Activated T-cell treated with anti-CD3 and anti-CD28 coated beads for 24 hours (primary cell): ENCODE measurements at places on chromosomes 3 and 15.

DNA sequence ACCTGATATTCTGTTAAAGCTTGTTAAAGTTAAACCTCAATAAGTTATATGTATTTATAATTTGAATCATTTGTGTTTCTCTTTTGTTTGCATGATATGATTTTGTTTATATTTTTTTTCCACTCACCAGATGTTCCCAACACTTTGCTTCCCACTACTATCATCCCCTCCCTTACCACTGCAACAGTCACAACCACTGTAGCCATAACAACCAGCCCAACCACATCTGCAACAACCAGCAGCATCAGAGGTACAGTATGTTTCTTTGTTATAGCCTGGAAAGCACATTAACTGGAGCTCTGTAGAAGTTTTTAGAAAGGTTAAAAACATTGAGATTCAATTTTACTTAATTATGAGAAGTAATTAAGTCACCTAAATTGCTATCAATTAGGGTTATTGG lies 1011.9 kb downstream of the VGLL3 start:
- no peak for DNase-seq

- DNase-seq: no peak
Measured at GRCh38 chr3:33807191-33807590, 8.8 kb downstream of the PDCD6IP start.

- no peak for DNase-seq
Measured at GRCh38 chr3:46711760-46712159, 5.9 kb downstream of the PRSS50 start.

GRCh38 chr3:36964817-36965216 lies 20.0 kb upstream of the TRANK1 start:
- DNase-seq: no peak

- DNase-seq: no peak
Measured at GRCh38 chr3:113297287-113297686, 85.9 kb downstream of the BOC start.

- no peak for DNase-seq
Measured at GRCh38 chr3:34008191-34008590, 209.8 kb downstream of the PDCD6IP start.

DNA sequence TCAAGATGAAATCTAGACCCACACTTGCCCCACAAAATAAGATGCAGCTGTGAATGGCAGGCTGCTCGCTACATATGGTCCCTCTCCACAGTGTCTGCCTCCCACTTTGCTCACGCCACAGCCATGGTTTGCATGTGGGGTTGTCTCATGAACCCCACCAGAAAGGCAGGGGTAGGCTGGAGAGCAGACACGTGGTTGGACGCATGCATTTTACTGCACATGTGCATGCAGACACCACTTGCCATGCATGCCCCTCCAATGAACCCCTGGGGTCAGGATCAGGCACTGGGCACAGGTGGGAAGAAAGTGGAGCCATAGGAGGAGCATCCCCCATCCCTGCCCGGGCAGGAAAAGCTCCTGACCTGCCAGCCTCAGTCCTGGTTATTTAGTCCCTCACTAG lies 20.7 kb downstream of the SCN5A start:
- DNase-seq: no peak

GRCh38 chr3:107982165-107982564 lies 108.7 kb downstream of the CD47 start:
- DNase-seq: no peak

GRCh38 chr15:80502782-80503181 lies 98.6 kb downstream of the ARNT2 start:
- no peak for DNase-seq
